Glomerular endothelial cell (primary cell): ENCODE measurements at places on chromosomes 2 and 18. TPM values are rescaled to one million over a fixed set of nuclear protein-coding genes. Genes with fewer than 3 reads are reported as not detected.

The TCF23 gene
- not detected in 2 replicates for total RNA-seq

The LYG2 gene
- total RNA-seq = not detected in 2 replicates

The SLC40A1 gene
- total RNA-seq = 3.0 and 4.8 TPM in 2 replicates

The FLACC1 gene
- 0.15 and 0.23 TPM in 2 replicates for total RNA-seq

The UGT1A8 gene
- total RNA-seq = not detected in 2 replicates

The TMEM214 gene
- total RNA-seq = 38.6 and 67.7 TPM in 2 replicates

The LRRFIP1 gene
- 150 and 184 TPM in 2 replicates for total RNA-seq

The IL36RN gene
- not detected in 2 replicates for total RNA-seq

The TDRD15 gene
- not detected in 2 replicates for total RNA-seq

The STPG4 gene
- not detected in 2 replicates for total RNA-seq

The DNPEP gene
- total RNA-seq = 48.9 and 50.9 TPM in 2 replicates

The SCN7A gene
- not detected in 2 replicates for total RNA-seq

The REG3A gene
- total RNA-seq = not detected in 2 replicates

The NDUFB3 gene
- 73.9 and 92.0 TPM in 2 replicates for total RNA-seq

The C2orf15 gene
- 0.41 TPM in 1 of 2 replicates, not detected in the other for total RNA-seq

The RIT2 gene
- not detected in 2 replicates for total RNA-seq

The PROKR1 gene
- total RNA-seq = not detected in 2 replicates

The CDH7 gene
- under 0.01 and 0.19 TPM in 2 replicates for total RNA-seq

The DLX1 gene
- total RNA-seq = 0.34 TPM in 1 of 2 replicates, not detected in the other

The ITPRID2 gene
- total RNA-seq = 122 and 149 TPM in 2 replicates

The RTP5 gene
- total RNA-seq = not detected in 2 replicates

The CPO gene
- total RNA-seq = 0.48 TPM in 1 of 2 replicates, not detected in the other

The KYNU gene
- under 0.01 and 4.0 TPM in 2 replicates for total RNA-seq

The BCS1L gene
- total RNA-seq = 30.9 and 37.6 TPM in 2 replicates

The IL18RAP gene
- not detected in 2 replicates for total RNA-seq

The AQP12B gene
- not detected in 2 replicates for total RNA-seq

The CRACDL gene
- total RNA-seq = 10.7 and 13.3 TPM in 2 replicates

The TFCP2L1 gene
- total RNA-seq = 0.10 TPM in 1 of 2 replicates, not detected in the other

The B4GALT6 gene
- 10.2 and 11.8 TPM in 2 replicates for total RNA-seq

The MRPL19 gene
- total RNA-seq = 33.0 and 42.4 TPM in 2 replicates

The TMEM200C gene
- total RNA-seq = 0.29 and 0.58 TPM in 2 replicates

The DYTN gene
- not detected in 2 replicates for total RNA-seq

The PROM2 gene
- 0.99 and 4.8 TPM in 2 replicates for total RNA-seq

The MROH2A gene
- not detected in 2 replicates for total RNA-seq

The ZC3H6 gene
- total RNA-seq = 2.5 and 3.2 TPM in 2 replicates

The ARL4C gene
- 30.0 and 56.7 TPM in 2 replicates for total RNA-seq

The SP140 gene
- 0.10 TPM in 1 of 2 replicates, not detected in the other for total RNA-seq

The RFTN2 gene
- 4.6 and 6.3 TPM in 2 replicates for total RNA-seq

The GPR35 gene
- total RNA-seq = 0.23 and 0.24 TPM in 2 replicates

The CYTIP gene
- 0.82 and 3.6 TPM in 2 replicates for total RNA-seq

The CCBE1 gene
- 9.0 and 9.5 TPM in 2 replicates for total RNA-seq

The ALKAL2 gene
- total RNA-seq = 0.93 TPM in 1 of 2 replicates, not detected in the other

The VAMP8 gene
- total RNA-seq = 14.1 and 20.5 TPM in 2 replicates

The ABCG8 gene
- total RNA-seq = not detected in 2 replicates

The PLCD4 gene
- 0.05 and 0.93 TPM in 2 replicates for total RNA-seq

The ADAM23 gene
- total RNA-seq = 5.8 and 9.9 TPM in 2 replicates

The EHBP1 gene
- total RNA-seq = 21.3 and 29.3 TPM in 2 replicates

The EMX1 gene
- total RNA-seq = not detected in 2 replicates

The DYSF gene
- total RNA-seq = 300 and 435 TPM in 2 replicates

The PMAIP1 gene
- total RNA-seq = 45.2 and 55.7 TPM in 2 replicates
